ENCODE measurements at places on chromosomes 7 and 10. TPM values are rescaled to one million over a fixed set of nuclear protein-coding genes. Genes with fewer than 3 reads are reported as not detected.
A peak's percentile ranks its signal among the peaks of the same experiment; 100 is the strongest.

DNA sequence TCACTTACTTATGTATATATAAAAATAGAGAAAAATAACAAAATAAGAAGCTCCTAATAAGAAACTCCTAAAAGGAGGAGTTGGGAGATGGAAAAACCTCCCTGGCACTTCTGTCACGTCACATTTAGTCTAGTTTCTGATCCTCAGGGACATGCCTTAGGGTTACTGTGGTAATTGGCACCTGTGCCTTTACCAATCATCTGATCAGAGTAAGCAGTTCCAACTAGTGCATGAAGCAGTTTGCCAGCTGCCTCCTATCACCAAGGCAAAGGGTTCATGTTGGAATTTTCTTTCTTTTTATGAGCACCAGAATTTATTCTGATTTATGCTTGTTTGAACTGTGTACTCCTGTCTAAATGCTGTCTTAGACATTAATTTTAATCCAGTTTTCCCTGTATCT is 49.9 kb downstream of the ARL4A start:
- DNase-seq, result no peak

- DNase-seq, result no peak
These were observed 72.9 kb upstream of the KIAA1217 start for GRCh38 chr10:24136070-24136469.

Gene TMEM236
- 0.42 TPM for polyA plus RNA-seq

- DNase-seq, result no peak
These were observed 158.9 kb downstream of the ELMO1 start for GRCh38 chr7:37289781-37290180.

Gene SLC13A1
- polyA plus RNA-seq, result not detected

DNA sequence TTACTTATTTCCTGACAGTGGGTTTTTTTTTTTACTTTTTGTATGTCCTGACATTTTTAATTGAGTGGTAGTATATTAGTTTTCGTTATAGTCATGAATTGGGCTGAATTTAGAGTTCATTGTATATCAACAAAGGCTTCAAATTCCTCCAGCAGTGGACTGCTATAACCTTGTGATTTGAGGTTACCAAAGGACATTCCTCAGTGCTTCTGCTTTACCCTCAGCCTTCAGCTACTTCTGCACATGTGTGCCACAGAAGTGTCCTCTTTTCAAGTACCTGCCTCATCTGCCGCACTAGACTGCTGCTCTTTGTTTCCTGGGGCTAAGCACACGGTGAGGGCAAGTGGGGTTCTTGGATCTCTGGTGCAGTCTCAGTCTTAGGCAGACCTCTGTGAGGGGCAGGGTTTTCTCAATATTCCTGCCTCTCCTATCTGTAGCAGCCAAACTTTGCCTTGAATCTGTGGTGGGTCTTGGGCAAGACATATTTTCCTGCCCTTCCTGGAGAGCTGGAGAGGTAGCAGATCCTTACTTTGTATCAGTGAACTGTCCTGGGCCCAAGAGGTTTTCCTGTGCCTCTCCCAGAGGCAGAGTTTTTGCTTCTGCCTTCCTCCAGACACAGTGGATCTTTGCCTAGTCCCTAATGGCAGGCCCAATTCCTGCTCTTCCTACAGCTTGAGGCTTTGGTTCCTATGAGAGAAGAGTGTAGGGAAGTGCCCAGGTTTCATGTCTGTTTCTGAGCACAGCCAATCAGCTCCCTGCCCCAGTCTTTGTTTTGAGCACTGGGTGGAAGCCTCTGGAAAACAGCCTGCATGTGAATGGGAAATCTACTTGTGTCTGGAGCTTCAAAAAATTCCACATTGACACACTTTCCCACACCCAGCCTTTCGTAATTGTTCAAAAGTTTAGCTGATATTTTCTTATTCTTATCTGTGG is 39.0 kb upstream of the STRIP2 start:
- no peak for DNase-seq

- no peak for DNase-seq
These were observed 92.0 kb downstream of the TCF7L2 start for GRCh38 chr10:113041841-113042750.

GRCh38 chr10:60798031-60798430 is 19.8 kb downstream of the CDK1 start:
- no peak for DNase-seq

Gene HTR5A
- polyA plus RNA-seq, result not detected

Gene INMT
- 2.4 TPM for polyA plus RNA-seq

DNA sequence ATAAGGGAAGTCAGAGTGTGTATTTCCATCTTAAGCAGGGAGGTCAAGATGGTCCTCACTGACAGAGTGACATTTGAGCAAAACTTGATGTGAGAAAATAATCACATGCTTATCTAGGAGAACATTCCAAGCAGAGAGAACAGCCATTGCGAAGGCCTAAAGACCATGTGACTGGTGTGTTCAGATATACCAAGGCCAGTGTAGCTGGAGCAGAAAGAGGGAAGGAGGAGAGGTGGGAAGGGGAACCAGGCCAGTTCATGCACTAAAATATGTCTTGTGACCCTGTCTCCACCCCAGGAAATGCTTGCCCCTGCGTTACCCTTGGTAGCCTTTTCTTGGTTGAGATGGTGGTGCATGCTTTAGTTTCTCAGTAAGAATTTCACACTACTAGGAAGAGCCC is 77.4 kb downstream of the CACNB2 start:
- DNase-seq, result no peak

DNA sequence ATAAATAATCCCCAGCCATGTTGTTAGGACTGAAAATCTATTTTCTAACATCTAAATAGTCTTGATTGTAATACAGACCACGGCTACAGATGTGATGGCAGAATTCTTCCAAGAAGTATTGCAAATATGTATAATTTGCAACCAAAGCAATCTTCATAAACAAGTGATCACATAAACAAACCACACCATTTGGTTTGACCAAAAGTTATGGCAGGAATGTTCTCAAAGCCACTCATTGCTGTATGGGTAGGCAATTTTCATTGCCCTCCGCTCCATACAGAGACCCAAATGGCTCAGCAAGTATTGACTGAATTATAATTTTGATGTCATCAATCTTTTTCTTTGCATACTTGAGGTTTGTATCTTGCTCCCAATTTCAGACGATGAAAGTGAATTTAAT is 19.0 kb upstream of the RHOBTB1 start:
- DNase-seq, result no peak

Gene HMX3
- not detected for polyA plus RNA-seq

DNA sequence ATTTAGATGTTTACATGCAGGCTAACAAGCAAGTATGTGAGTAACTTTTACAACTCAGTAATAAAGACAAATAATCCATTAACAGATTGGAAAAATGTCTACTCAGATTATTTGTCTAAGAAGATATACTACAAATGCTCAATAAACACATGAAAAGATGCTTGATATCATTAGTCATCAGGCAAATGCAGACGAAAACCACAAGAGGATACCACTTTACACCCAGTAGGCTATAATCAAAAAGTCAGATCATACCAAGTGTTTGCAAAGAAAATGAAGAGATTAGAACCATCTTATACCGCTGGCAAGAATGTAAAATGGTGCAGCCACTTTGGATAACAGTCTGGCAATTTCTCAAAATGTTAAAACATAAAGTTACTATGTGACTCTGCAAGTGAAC is 84.1 kb downstream of the MALSU1 start:
- no peak for DNase-seq

DNA sequence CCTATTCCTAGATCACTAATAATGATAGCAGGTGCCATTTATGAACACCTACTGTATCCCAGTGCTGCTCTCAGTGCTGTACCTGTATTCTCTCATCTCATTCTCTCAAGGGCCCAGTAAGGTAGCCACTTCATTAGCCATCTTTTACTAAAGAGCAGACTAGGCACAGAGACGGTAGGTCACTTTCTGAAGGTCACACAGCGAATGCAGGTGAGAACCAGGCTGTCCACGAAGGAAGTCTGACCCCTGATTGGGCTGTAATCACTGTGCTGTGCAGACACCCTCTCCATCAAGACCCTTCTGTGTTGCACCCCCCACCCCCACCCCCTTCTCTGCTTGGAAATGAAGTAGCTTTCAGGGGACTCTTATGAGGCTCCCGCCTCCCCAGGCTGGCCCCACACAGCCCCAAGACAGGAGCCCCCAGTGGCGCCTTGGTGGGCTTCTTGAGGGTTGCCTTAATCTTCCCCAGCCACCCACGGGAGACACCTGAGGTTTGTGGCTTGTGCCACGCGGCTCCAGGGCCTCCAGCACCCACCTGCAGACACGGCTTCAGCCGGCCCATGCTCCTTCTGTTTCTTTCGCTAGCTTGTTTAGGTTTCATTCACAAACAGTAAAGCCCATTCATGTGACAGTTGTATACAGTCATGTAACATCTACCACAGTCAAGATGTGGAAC is 81.7 kb upstream of the FAM20C start:
- no peak for DNase-seq

GRCh38 chr10:128738386-128738915 is 612.2 kb upstream of the MKI67 start:
- DNase-seq, result no peak

Gene SLC18A2
- 0.10 TPM for polyA plus RNA-seq

DNA sequence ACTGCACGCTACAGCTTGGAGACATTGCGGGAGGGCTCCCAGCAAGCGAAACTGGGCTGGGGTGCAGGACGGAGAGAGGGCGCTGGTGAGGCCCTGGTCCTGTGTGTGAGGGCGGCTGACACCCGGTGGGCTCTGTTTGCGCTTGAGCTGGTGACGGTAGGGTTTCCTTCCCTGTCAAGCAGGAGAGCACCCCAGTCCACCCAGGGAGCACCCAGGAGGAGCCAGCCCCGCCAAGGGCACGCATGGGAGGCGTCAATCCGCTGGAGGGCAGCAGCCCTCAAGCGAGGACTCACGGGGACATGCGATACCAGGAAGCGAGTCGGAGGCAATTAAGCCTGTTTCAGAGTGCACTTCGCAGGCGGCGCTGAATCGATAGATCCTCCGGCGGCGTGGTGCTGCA is 109.4 kb downstream of the MAD1L1 start:
- no peak for DNase-seq

DNA sequence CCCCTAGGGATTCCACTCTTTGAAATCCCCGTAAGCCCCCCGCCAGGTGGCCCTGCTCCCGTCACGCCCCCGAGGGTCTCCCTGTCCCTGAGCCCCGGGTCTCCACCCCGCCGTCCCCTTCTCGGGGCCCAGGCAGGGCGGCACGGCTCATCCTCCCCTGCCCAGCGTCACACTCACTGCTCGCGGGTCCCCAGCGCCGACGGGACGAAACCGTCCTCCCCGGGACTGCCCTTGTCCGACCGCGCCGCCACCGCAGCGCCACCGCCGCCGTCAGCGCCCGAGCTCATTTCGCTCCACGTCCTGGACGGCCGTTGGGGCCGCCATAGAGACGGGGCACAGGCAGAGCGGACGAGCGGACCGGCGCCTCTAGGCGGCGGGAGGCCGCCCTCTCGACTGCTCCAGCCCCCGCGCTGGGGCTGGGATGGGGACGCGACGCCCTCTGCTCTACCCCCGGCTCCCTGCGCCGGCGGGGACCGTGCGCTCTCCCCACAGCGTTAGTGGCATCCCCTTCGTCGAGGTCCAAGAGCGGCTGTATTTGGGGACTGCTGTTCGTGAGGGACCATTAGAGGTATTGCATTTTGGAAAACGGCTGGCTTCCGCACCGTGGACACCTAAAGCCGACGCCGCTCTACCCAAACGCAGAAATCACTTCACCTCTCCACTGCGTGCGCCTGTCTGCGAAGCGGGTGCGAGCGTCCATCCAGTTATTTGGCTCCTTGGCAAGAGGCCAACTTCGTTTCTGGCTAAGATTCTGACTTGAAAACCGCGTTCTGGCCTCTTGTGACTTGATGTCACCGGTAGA is at the start of gene EEF1AKMT2:
TSS of gene EEF1AKMT2 (minus strand) at position 341 of the 802 bp plus-strand sequence. CDS start at position 287, 54 bp downstream.
- peak; percentile 88 for DNase-seq

GRCh38 chr10:73873838-73874215 is 528 bp downstream of the CAMK2G start:
- no peak for DNase-seq

DNA sequence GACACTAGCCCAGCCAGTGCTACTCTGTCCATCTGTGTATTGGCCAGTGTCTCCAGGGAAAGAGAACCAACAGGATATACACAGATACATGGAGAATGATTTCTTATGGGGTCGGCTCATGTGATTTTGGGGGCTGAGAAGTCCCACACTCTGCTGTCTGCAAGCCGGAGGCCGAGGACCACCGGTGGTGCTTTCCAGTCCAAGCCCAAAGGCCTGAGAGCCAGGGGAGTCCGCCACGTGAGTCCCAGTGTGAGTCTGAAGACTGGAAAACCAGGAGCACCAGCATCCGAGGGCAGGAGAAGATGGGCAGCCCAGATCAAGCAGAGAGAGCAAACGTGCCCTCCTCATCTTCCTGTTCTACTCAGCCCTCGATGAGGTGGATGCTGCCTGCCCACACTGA is 71.5 kb downstream of the C10orf143 start:
- DNase-seq, result no peak

- no peak for DNase-seq
These were observed 780 bp downstream of the ALDH18A1 start for GRCh38 chr10:95655571-95656290.

Gene CD36
- 273 TPM for polyA plus RNA-seq

- DNase-seq, result no peak
These were observed 60.9 kb upstream of the LANCL2 start for GRCh38 chr7:55304018-55304762.

Gene GSAP
- 1.6 TPM for polyA plus RNA-seq

DNA sequence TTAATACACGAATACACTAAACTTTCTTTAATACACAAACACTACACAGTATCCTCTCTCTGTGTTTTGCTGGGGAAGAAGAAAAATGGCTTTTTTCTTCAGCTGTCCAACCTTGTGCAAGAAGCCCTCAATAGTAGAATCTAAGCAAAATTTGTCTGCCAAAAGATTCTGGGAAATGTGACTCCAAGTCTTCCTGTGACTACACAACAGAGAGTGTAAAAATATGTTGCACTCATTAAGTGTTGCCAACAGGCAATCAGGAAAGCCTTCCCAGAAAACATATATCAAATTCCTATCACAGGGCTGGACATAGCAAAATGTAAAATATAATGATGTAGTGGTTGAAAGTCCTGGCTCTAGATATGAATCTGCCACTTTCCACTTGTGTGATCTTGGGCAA is 825.1 kb upstream of the ZWINT start:
- no peak for DNase-seq

GRCh38 chr7:152512706-152513105 is 76.9 kb upstream of the KMT2C start:
- no peak for DNase-seq

- no peak for DNase-seq
These were observed 35.9 kb downstream of the BLNK start for GRCh38 chr10:96235326-96236089.

- peak; percentile 87 for DNase-seq
These were observed 22.4 kb downstream of the FBXW4 start for GRCh38 chr10:101672536-101672935.

- DNase-seq, result no peak
These were observed 21.8 kb downstream of the IFT22 start for GRCh38 chr7:101299511-101300464.

GRCh38 chr10:45442662-45443061 is 68.6 kb downstream of the ALOX5 start:
- no peak for DNase-seq

Gene SLC18A3
- not detected for polyA plus RNA-seq

Gene ZNF33A
- polyA plus RNA-seq, result 4.5 TPM

GRCh38 chr7:143003393-143004051 is 23.4 kb downstream of the OR9A2 start:
- DNase-seq, result no peak

Gene NME8
- not detected for polyA plus RNA-seq
